Retinal pigment epithelial cell (primary cell): ENCODE measurements at places on chromosomes 12 and 14.

DNA sequence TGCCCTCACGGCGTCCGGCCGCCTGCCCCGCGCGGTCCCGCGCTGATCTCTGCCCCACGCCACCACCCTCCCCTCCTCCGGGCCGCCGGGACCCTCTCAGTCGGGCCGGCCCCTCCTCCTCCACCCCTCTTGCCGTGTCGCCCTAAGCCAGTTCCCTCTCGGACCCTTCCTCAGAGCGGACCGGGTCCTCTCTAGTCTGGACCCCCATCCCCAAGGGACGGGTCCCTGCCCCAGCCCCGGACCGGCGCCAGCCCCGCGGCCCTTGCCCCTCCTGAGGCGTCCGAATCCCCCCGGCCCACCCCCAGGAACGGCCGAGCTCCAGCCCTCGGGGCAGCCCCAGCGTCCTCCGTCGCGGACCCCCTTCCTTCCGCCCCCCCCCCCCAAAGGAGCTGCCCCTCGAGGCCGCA, 485 bp downstream of the PPP4R4 start:
- no peak for DNase-seq

- DNase-seq, result no peak
Observed at GRCh38 chr12:129610601-129611120, 293.2 kb downstream of the TMEM132D start.

- DNase-seq, result no peak
Observed at GRCh38 chr12:14896521-14897169, 11.0 kb upstream of the MGP start.

DNA sequence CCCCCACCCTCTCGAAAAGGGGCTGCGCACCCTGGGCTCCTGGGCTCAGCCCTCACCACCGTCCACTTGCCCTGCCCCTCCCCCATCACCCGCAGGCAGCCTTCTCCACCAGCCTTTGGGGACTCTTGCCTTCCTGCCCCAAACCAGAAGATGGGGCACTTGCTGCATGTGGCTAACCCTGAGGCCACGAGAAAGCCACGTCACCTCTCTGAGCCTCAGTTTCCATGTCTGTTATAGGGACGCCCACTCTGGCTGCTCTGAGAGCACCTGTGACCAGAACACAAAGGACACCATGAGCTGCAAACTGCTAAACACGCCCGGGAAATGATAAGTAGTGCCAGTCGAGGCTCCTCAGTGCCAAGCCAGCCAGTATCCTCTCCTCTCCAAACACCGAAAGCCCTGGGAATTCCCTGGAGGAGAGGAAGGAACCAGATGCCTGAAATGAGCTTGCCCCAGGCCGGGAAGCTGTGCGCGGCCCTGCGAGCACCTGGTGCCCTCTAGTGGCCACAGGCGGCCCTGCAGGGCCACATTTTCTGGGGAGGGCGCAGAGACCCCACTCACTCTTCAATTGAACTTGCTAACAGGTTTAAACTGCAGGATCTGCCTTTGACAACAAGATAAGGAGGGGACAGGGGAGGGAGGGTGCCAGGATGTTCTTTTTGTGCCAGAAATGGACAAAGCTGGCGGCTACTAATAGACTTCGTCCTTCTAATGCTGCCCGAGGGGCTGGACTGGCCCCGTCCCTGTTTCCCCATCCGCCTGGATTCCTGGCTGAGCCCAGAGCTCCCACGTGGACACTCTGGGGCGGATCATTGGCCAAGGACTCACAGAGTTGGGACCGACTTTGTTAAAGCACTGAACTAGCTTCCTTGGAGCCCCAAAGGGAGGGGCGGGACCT, 10.2 kb upstream of the SERPINA9 start:
- DNase-seq, result no peak

DNA sequence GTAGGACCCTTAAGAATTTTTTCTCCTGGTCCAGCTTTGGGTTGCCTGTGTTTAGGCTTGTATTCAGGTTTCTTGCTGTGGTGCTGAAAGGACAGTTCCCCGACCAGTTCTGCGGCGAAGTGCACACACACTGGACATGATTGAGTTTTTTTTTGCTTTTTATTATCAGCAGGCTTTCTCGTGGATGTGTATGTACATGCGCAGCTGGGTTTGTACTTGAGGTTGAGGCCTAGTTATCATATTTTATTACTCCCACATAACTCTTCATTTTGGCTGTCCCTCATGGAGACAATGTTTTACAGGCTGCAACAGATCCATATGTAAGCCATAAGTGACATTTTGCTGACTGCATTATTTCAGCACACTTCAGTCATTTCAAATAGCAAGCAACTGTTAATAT, 2.5 kb downstream of the SCN8A start:
- DNase-seq, result peak; percentile 19

GRCh38 chr14:64758025-64758521, 53.8 kb downstream of the PLEKHG3 start:
- no peak for DNase-seq

DNA sequence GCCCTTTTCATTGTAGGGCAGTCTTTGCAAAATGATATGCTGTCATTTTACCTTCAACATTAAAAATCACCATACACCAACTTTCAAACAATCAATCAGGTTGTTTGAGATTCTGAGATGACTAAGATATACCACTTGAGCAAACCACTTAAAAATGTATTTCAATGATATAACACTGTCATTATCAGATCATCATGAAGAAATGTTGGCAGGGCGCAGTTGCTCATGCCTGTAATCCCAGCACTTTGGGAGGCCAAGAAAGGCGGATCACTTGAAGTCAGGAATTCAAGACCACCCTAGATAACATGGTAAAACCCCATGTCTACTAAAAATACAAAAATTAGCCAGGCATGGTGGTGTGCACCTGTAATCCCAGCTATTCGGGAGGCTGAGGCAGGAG, 13.0 kb upstream of the RHOJ start:
- no peak for DNase-seq

GRCh38 chr12:123997033-123997822, 24.2 kb downstream of the ZNF664 start:
- DNase-seq, result no peak

DNA sequence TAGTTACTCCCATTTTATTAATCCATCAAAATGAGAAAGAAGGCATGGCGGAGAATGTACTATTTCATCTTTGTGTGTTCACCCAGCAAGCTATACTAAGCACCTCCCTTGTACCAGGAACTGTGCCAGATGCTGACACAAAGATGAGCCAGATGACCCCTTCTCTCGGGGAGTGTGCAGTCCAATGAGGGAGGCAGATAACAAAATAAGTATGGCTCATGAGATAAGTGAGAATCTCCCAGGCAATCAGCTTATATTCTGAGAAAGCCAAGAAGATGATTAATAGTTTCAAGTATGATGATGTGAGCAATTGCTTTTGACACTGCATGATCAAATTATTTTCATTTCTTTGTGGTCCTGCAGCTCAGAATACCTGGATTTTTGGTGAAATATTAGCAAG, 1.3 kb upstream of the TMEM233 start:
- no peak for DNase-seq

GRCh38 chr14:77044783-77045237, 16.3 kb upstream of the IRF2BPL start:
- no peak for DNase-seq

DNA sequence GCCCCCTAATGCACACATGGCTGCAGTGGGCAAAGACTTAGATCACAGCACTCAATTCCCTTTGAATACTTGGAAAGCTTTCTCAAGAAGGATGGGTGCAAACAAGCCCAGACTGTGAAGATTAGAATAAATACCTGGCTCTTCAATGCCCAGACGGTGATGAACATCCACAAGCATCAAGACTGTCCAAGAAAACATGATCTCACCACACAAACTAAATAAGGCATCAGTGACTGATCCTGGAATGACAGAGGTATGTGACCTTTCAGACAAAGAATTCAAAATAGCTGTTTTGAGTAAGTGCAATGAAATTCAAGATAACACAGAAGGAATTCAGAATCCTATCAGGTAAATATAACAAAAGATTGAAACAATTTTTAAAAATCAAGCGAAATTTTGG, 43.8 kb upstream of the ZDHHC17 start:
- peak; percentile 34 for DNase-seq

DNA sequence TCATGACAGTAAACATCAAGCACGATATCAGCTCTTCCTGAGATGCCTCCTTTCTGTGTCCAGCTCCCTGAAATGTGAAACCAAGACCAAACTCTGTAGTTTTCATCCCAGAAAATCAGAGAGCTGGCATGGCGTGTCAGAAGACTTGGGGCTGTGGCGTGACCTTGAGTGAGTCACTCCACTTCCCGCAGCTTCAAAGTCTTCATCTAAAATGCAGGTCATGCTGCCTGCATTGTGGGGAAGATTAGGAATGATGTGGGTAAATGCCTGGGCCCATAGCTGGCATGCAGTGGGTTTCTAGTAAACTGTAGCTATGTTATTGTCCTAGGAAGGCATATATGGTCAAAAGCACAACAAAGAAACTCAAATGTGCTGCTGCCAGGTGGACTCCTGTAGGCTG, 28.8 kb downstream of the OAS2 start:
- peak; percentile 74 for DNase-seq

DNA sequence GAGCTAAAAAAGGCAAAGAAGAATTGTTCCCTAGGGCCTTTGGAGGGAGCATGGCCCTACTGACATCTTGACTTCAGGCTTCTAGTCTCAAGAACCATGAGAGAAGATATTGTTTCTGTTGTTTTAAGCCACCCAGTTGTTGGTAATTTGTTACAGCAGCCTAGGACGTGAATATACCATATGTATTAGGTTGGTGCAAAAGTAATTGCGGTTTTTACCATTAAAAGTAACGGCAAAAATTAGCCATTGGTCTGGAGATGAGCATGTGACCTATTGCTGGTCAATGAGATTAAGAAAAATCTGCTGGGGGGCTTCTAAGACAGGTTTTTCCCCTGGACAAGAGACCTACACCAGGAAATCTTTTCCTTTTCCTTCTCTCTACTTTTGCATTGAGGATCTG, 9.8 kb upstream of the HRK start:
- DNase-seq, result no peak
